Activated naive CD4-positive, alpha-beta T cell (primary cell): ENCODE measurements at places on chromosomes 6 and 20.
A peak's percentile ranks its signal among the peaks of the same experiment; 100 is the strongest.

DNA sequence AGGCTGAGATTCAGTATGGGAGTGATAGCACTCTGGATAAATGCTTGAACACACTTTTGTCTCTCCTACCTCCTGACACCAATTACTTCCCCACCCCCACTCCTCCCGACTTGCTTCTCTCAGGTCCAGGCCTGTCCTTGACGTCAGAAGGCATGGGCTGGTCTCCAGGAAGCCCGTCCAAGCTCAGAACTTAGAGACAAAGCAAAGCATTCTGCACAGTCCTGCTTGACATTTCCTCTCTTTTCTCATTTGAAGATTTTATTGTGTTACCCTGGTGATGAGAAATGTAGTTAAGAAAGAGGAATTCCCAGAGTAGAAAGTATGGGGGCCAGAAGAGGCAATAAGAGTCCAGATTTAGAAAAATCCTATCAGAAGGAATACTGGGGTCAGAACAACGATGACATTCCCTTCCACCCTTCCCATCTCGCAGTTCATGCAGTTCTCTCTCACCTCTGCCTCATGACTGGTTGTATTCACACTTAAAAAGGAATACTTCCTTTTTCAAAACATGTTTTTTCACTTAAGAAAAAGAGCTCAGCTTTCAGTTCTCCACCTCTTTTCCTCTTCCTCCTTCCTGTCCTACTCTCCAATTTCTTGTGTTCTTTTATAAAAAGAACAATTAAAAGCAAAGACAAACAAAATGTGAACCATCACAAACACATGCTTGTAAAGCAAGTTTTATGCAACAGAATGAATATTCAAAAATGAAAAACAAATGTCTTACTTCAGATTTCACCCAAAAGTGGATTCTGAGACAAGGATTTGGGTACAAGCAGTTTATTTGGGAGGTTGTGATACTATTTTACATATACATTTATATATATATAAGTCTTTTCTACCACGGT lies 18.5 kb upstream of the FAM184A start:
- DNase-seq, result no peak

GRCh38 chr6:25105070-25105925 lies 169.5 kb upstream of the RIPOR2 start:
- DNase-seq, result no peak

DNA sequence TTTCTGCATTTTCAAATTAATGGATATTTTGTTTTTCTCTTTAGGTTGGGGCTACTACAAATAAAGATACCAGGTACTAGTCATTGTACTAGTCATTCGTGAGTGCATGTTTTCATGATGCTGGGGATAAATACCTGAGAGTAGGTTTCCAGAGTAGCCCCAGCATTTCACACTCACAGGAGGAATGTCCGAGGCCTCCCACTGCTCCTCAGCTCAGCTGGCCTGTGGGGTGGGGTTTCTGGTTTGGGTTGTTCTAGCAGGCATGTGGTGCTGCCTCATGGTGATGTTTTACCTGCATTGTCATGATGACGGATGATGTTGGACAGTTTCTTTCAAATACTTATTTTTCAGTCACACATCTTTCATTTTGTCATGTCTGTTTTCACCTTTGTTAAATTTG lies 144.5 kb downstream of the SMOC2 start:
- DNase-seq, result no peak

DNA sequence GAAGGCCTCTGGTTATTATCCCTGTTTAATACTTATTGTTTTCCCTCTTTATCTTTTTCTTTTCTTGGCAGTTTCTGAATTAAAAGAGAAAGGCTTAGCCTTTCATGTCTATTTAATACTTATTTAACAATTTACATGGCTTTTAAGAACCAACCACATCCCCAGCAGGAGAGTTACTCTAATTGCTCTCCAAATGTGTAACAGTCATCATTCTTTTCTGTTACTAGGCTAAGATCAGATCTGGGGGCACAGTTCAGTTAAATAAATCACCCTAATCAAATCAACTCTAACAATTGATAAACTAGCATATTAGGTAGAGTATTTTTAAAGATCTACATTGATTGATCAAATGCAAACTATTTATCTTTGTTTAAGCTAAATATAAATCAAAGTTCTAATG lies 54.1 kb upstream of the NT5E start:
- DNase-seq, result no peak

DNA sequence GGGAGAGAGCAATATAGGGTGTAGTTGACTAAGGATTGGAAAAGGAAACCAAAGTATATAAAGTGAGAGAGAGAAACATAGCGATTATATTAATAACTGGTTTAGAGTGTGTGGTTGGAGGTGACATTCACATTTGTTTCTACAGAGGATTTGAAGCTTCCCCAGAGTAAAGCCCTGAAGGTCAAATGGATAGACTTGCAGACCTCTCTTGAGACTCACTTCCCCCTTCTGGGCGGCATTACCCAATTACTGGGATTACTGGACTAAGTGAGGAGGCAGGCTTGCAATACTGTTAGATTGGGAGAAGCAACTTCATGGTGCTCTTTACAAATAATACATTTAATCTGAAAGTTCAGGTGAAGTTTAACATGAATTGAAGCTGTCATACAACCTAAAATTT lies 10.7 kb downstream of the FIG4 start:
- no peak for DNase-seq

DNA sequence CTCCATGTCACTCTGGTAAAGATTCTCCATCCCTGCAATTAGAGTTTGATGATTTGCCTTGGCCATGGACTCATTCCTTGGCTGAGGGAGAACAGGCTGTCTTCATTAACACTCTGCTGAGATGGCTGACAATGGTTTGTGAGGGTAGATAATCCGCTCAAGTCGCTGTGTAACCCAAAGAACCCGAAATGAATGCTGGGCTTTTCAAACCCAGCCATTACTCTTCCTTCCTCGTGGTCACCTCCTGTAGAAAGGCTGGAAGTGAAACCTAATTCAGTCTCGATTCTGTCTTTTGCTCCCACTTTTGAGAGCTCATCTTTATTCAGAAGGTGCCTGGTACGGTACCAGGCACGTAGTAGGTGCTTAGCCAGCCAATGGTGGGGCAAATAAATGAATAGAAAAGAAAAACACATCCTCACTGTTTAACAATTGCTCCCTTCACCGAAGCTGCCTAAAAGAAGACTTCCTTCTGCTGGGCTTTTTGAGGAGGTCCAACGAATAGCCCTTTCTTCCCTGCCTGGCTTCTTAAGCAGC lies 190.2 kb downstream of the BCAS1 start:
- no peak for DNase-seq

- no peak for DNase-seq
Observed at GRCh38 chr6:138979813-138980668, 8.0 kb downstream of the REPS1 start.

DNA sequence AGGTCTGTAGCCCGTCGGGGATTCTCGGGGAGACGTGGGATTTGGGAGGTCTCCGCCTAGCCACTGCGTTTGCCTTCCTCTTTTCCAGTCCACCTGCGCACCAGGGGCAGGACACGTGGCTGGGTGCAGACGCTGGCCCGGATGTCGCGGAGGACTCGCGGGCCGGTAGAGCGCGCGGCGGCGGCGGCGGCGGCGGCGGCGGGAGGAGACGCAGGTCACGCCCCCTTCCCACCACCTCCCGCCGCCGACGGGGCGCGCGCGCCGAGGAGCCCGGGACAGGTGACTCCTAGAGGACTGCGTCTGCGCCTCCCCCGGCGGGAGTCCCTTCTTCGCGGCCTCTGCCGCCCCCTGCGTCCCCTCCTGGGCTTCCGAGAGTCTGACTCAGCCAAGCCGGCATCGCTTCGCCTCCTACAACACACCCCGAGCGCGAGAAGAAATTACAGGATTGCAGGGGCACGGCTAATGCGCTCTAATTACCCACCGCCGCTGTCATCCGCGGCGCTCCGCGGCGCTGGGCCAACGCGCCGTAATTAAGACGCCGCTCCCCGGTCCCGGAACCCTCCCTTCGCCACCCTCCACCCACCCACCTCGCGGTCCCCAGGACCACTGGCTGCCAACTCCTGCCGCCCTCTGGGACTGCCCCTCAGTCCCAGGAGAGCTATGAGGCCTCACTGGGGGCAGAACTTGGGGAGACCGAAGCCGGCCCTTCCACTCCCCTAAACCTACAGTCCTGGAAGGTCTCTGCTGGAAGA lies 124.5 kb downstream of the MRPL14 start:
- DNase-seq, result peak; percentile 21

GRCh38 chr20:37524859-37525708 lies 2.6 kb downstream of the BLCAP start:
- no peak for DNase-seq

GRCh38 chr20:62926229-62927127 lies at the start of gene DIDO1:
Gene DIDO1, minus strand, starts transcription at chr20:62926505.
- DNase-seq, result peak; percentile 79

DNA sequence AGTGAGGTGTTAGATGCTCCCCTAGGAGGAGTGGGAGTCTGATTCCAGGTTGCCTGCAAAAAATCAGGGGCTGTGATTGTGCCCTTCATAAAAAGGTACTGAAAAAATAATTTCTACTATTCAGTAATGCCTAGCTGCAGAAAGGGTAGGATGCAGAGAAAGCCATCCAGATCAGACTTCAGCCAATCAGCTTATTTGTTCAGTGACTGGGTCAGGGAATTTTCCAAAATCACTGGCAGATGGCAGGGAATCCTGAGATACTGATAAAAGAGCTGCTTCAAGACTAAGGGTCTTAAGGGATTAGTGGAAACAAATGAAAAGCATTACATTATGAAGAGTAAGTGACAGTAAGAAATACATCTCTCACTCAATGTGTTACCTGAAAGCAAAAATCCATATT lies 42.8 kb upstream of the MTRF1L start:
- no peak for DNase-seq

GRCh38 chr20:45407783-45408645 lies at the start of gene DBNDD2:
Gene DBNDD2, plus strand, starts transcription at chr20:45408289. Its CDS starts 179 bp downstream, at chr20:45408468.
- no peak for DNase-seq

- DNase-seq, result no peak
Observed at GRCh38 chr20:4046926-4047325, 31.6 kb upstream of the RNF24 start.
